Upper lobe of left lung (tissue), 6 donors: ENCODE measurements at places on chromosomes 12 and 14. TPM values are rescaled to one million over a fixed set of nuclear protein-coding genes. Genes with fewer than 3 reads are reported as not detected.

DNA sequence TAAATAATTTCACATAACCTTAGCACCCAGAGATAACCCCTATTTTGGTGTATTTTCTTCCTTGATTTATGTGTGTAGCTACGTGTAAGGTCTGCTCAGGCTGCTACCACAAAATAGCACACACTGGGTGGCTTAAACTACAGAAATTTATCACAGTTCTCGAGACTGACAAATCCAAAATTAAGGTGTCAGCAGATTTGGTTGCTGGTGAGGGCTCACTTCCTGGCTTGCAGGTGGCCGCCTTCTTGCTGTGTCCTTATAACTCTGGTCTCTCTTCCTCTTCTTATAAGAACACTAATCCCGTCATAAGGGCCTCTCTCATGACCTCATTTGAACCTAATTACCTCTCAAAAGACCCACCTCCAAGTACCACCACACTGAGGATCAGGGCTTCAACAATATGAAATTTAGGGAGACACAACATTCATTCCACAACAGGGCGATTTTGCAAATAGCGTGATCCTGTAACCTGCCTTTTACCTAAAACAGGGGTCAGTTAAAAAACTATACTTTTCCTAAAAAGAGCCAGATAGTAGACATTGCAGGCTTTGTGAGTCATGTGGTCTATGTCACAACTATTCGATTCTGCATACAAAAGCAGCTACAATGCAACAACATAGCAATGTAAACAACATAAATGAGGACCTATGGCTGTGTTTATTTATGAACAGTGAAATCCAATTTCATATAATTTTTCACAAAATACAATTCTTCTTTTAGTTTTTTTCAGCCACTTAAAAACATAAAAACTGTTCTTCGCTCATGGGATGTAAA lies 371.7 kb downstream of the DPF3 start:
- H3K4me3 ChIP-seq = no peak overlapping the region
- H3K4me1 ChIP-seq = peaks cover 14% of the 10 kb centered on the region
- H3K36me3 ChIP-seq = no peaks in the 10 kb centered on the region
- no peaks in the 10 kb centered on the region for H3K27me3 ChIP-seq
- no peak overlapping the region for H3K27ac ChIP-seq
- DNase-seq = no peak

DNA sequence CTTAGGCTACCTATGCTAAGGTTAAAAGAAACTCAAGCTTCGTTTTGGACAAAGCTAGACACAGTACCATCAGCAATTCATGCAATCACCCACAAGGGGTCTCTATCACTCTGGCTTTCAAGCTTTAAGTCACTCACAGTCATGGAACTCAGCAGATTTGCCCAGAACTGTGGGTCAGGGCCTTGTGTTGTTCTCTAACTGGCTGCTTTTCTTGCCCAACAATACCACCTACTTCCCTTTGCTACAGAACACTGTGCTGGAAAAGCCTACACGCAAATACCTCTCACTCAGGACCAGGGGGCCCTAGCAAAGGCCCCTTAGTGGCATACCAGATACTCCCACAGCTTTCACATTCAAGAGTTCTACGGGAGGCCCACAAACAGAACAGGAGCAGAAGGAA lies 9.1 kb downstream of the NEMP1 start:
- H3K27ac ChIP-seq = peak overlapping the region; percentile 80
- DNase-seq = no peak
- no peak overlapping the region for H3K4me3 ChIP-seq
- H3K27me3 ChIP-seq = no peaks in the 10 kb centered on the region
- peaks cover 8% of the 10 kb centered on the region for H3K4me1 ChIP-seq
- no peaks in the 10 kb centered on the region for H3K36me3 ChIP-seq

AQP6 gene
- 0.15 TPM for total RNA-seq

DTX1 gene
- total RNA-seq = 1.7 TPM

KRT2 gene
- not detected for total RNA-seq

GRCh38 chr12:79933532-79934264 lies 1.2 kb downstream of the PPP1R12A start:
- peaks cover 17% of the 10 kb centered on the region for H3K4me1 ChIP-seq
- DNase-seq = no peak
- no peaks in the 10 kb centered on the region for H3K36me3 ChIP-seq
- no peaks in the 10 kb centered on the region for H3K27me3 ChIP-seq
- peak overlapping the region; percentile 72 for H3K4me3 ChIP-seq
